ENCODE measurements at places on chromosomes 5 and 9.

- no peak for DNase-seq
Measured at GRCh38 chr9:18795947-18796671, 236.9 kb downstream of the SAXO1 start.

GRCh38 chr5:116371431-116371830 lies 203.2 kb downstream of the SEMA6A start:
- DNase-seq, result no peak

- no peak for DNase-seq
Measured at GRCh38 chr5:126801992-126802294, 25.0 kb downstream of the LMNB1 start.

DNA sequence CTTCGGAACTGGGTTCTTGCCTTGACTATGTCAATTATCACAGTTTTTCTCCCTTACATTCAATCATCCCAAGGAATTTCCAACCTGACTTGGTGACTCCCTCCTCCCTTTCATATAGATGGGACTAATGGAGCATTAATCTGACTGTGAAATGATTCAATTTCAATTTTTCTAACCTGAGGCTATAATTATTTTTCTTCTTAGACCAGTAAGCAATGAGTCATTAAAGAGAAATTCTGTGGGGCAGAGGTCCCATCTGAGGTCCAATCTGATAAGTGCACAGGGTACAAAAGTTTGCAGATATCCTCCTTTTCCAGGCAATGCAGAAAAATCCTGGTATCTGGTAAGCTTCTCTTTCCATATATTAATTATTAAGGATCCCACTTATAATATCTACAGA lies 18.9 kb downstream of the PDE4D start:
- no peak for DNase-seq

DNA sequence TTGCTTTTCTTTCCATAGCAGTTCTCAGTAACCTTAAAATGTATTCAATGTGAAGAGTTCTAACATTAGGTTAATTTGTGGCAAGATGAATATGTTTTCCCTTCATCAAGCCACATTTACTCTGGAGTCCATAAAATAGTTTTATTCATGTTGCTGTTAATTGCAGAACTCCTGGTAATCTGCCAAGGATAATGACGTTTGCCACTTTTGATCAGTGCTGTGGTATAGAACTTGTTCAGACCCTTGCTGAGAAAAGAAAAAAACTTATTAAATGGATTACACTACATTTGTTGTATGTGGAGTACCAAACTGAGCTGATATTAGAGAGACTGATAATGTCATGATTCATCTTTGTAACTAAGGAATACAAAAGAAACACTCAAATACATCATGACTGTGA lies 212.4 kb upstream of the DMAC1 start:
- no peak for DNase-seq

DNA sequence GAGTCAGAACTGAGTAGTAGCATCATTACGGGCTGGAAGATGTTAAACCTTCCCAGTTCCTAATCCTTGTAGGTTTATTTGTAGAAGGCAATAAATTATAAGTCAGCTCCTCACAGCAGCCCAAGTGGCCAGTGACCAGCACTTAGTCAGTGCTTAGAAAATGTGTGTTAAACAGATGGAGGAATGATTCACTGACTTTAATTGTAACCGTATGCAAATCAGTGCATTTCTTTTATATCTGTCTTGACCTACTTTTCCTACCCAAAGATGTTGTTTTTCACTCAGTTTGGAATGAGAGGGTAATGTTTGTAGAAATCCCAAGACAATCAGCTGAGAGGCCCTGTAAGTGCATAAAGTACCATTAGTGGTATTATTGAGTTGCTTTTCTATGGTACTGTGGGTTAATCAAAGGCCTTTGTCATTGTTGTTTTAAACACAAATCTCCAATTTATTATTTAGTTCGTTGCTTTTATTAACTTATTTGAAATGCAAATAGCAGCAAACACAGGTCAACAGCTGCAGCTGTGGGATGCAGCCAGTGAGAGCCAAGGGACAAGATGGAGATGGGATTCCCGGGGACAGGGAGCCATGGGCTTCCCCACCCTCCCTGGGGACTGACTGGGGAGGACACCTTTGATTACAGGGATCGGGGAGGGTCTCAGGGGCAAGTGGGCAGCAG lies 49.8 kb downstream of the MAP1B start:
- DNase-seq, result no peak

DNA sequence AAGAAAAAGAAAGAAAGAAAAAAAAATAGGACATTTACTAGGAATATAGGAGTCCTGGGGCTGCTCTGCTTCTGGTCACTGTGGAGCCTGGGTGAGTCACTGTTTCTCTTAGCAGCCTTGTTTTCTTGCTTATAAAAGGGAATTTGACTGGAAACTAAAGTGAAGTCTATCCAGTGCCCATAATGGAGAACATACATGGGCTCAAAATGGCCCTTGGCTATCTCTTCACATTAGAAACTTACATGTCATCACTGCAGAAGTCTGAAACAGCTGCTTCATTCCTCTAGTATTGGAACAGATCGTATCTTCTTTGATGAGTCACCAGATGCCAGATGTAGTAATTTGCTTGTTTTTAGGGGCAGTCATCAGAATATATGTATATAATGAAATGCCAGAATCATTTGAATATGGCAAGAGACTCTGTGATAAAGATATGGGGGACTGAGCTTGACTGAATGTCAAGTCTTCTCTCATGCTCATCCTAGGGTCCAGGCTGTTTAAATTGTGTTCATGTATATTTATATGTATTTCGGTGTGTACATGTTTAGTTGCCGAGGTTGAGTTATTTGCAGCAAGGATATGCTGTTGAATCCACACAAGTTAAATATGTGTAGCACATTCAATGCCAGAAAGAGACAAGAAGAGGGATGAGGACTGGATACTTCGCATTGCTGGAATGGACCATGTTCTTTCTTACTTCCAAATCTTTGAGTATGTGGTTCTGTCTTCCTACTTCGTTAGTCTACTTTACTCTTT lies 56.7 kb downstream of the SGCD start:
- no peak for DNase-seq

DNA sequence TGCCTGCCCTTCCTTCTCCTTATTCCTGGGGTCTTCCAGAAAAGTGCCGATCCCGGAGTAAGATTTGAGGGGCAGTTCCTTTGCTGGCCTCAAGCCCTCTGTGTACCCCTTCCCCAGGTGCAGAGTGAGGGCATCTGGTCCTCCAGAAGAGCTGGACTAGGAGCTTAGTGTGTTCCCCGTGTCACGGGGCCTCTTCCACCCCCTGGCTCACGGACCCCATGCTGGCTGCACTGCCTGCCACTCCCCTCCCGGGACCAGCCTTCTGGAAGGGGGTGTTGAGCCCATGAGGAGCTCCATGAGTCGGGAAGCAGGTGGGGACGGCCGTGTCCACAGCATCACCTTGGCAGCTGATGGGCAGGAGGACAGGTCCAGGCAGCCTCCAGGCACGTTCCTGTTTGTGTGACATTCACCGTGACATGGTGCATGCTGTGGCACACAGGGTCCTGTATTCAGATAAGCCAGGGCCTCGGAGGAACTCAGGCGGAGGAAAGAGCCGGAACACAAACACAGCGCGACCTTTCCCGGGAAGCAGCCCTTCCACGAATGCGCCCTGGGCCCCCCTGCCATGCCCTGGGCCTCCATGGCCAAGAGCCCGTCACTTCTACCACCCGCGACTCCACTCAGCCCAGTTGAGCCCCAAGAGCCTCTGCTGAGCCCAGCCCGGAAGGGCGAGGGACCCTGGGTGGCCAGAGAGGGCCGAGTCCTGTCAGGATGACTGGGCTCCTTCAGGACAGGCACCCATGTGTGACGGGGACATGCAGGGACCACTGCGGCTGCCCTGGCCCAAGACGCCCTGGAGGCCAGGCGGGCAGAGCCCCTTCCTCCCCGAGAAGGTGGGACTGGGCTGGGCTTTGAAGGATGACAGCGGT lies 5.9 kb upstream of the LCN1 start:
- no peak for DNase-seq

- no peak for DNase-seq
Measured at GRCh38 chr5:147832541-147832940, 1.1 kb upstream of the SPINK1 start.

DNA sequence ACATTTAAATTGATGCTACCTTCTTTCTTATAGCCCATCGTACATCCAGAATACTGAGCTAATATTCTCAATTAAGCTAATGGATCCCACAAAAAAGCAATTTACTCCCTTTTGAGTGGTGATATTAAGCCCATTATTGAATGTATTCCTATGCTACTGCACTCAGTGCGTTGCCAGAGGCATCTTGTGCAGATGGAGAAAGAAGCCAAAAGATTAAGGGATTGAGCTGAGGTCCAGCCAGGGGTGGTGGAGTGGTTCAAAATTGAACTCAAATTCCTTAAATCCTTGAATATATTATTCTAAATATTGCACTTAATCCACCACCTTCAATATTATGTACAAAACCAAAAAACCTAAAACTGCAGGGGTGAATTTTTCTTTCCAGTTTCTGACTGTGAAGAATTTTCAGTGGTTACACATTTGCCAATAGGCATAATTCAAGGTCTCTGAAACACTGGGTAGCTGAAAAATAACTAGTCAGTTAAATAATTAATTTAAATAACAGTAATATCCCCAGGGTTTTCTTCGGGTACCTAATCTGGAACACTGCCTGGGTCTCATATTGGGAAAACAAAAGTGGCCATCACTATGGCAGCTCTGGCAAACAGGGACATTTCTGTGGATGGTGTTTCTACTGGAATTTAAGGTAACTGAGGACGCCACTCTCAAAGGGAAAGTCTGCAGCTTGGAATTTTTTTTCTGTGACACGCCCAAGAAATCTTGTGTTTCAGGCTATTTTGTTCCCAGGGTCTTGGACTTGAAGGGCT lies 6.2 kb upstream of the LIFR start:
- no peak for DNase-seq

DNA sequence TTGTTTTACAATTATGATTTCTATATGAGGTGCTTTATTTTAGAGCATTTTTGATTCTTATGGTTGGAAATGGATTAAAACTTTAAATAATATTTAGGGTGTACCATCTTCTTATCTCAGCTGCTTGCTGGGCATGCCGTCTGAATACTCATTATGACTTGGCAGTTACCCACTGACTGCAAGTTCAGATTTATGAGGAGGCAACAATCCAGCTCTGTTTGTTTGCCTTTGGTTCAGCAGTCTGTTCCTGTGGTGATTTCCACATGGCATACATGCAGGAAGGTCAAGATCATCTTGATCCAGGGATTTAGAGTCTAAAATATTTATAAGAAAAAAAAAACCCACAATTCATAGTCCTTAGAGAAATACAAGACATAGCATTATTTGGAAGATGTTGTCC lies 1254.5 kb upstream of the NUDT12 start:
- no peak for DNase-seq

DNA sequence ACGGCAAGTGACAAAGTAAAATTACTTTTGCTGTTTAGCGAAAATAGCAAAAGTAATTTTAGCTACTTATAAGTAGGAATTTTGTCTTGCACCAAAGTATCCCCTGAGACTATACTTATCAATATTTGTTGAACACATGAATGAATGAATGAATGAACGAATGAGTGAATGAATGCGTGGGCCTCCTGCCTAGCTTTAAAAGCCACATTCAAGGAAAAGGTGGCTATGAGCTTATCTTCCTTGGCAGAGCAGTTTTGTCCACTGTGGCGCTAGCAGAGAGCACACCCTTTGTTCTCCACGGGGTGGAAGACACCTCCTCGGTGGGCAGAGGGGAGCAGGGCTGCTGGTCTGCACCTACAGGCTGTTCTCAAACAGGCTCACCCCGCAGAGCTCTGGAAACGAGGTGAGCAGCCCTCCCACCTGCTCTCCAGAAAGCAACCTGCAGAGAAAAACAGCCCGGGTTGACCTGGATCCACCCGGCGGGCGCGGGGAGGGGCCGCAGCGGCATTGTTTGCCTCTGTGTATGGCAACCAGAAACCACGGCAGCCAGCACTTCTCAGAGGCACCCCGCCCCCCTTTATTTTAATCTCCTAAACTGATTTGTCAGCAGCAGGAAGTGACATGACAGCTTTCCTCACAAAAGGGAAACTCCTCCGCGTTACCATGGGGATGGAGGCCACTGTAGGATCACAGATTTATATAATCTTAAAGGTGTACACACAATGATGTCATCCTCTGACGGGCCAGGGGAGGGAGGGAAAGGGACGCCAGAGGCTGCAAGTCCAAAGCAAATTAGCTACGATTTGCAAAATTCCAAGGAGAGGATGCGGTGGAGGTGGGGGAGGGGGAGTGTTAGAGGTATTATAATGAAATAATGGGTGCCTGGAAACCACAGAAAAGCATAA lies 5.9 kb downstream of the DUSP1 start:
- peak; percentile 86 for DNase-seq

GRCh38 chr5:79378510-79379186 lies 135.3 kb downstream of the HOMER1 start:
- no peak for DNase-seq

GRCh38 chr9:130185490-130186031 lies 13.4 kb downstream of the NCS1 start:
- no peak for DNase-seq

DNA sequence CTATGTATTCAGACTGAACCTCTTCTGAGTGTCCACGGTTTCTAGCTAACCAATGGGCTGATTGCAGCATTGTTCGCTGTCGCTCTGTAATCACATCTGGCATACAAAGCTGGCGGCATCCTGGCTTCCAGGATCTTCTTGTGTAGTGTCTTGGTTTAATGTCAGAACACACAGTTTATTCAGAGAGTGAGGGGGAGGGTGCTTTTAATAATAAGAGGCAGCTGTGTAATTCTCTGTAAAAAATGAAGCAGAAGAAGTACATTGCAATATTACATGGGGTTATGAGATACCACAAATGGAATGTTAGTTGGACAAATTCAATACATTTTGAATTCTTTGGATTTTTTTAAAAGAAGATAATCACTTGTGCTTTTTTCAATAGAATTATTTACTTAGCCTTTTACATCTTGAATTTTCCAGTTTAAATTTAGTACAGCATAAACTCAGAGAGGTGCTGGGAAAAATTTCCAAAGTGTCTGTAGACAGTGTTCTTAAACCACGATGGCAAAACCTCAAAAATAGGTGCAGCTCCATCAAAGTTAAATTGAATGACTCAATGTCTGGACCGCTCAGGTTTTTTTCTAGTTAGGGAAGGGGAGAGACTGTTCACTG lies 206.0 kb downstream of the PCSK1 start:
- no peak for DNase-seq

DNA sequence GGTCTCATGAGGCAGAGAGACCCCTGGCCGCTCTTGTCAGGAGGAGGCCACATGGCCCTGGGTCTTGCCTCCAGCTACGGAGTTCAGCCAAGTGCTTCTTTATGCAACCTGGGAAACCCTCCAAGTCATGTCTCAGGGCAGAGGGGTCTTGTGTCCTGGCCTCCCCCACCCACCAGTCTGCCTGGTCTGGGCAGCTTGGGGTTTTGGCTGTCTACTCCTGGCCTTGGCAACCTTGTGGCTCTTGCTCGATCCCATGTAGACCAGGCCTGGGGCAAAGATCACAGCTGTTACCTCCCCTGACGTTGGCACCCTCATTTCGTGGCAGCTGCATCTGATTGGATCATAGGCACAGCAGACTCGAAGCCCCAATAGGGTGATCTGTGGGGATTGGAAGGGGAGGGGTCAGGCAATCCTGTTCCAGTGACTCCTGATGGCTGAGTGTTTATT lies 28.4 kb downstream of the JADE2 start:
- no peak for DNase-seq

Data from NCI-H524 treated with DMSO at 0.1 percent for 48 hours (cell line).